ENCODE measurements at places on chromosomes 2 and 18.

DNA sequence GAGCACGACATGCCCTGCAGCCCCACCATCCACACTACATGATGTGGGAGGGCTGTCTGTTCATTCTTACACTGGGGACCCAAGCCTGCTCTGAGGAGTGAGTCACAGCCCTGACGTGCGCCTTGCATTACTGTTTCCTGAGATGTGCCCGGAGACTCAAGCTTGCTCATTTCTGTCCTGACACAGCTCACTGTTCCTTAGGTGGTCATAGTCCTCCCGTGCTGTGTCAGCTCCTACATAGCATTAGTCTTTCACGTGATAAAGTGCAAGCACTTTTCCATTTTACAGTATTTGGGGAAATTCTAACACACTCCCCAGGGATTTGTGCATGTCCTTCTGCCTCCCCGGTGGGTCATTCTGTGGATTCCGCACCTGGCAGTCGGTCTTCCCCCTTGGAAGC lies 46.2 kb upstream of the TRIM43B start:
- no peak for DNase-seq

- no peak for DNase-seq
Observed at GRCh38 chr2:86078774-86079545, 26.7 kb downstream of the POLR1A start.

DNA sequence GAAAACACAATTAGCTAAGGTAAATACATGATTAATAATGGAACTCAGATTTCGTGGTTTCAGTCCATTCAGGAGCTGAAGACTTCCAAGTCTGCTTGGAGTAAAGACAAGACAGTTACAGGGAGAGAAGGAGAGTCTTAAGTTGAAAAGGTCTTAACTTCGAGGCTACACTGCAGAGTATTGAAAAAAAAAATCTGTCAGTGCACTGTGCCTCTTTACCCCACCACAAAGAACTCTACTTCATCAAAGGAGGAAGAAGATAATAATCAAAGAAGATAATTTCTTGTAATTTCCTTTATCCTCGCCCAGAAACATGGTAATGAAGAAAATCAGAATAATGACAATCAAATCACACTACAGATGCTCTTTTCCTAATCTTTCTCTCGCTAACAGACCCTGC lies 75.4 kb downstream of the MEMO1 start:
- no peak for DNase-seq

GRCh38 chr2:183809404-183809803 lies 685.2 kb downstream of the NUP35 start:
- no peak for DNase-seq

- DNase-seq = no peak
Observed at GRCh38 chr2:29360016-29360784, 245.0 kb downstream of the CLIP4 start.
